ENCODE measurements at places on chromosomes 12 and 14.

DNA sequence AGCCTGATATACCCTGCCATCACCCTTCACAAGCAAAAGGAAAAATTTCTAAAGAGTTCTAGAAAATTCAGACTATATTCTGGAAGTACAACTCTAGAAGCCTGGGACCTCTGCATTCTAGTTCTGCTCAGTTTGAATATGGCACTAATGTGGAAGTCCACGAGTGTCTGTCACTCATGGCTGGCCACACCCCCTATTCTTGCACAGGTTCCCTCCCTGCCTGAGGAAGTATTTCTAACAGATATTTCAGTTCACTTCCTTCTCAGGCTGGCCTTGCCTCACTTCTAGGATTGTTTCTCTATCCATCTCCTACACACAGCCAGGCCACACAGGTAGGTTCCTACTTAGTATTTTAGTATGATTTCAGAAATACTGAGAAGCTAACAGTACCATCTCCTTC, 67.4 kb downstream of the PHLDA1 start:
- no peak for DNase-seq

DNA sequence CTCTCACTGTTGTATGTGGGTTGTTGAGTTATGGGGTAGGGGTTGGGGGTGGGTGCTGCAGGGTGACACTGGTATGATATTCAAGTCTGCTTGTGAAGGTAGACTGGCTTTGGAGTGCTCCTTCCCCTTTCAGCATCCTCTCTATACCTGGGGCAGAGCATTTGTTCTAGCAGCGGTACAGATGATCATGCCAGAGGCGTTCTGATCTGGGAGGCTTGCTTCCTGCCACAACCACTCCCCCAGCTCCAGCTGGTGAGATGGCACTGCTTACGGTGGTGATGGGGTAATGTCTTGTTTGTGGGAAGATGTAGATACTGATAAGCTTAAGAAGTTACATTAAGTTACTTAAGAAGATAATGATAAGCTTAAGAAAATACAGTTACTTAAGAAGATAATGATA, 131.8 kb downstream of the ERC1 start:
- DNase-seq, result peak; percentile 2

GRCh38 chr14:24135584-24135833, 485 bp upstream of the PSME1 start:
- DNase-seq, result no peak

- no peak for DNase-seq
These were observed 107.0 kb downstream of the ATXN7L3B start for GRCh38 chr12:74644681-74645080.

- no peak for DNase-seq
These were observed 148.2 kb downstream of the TMEM30B start for GRCh38 chr14:61132894-61133293.

All from stimulated activated CD4-positive, alpha-beta T cell treated with anti-CD3 and anti-CD28 coated beads, Interleukin-1b, Interleukin-23, amount 100 ng/mL, for 1 hour (primary cell).